Activated CD8-positive, alpha-beta T cell treated with anti-CD3 and anti-CD28 coated beads for 36 hours (primary cell): ENCODE measurements at places on chromosomes 3 and 15. TPM values are rescaled to one million over a fixed set of nuclear protein-coding genes. Genes with fewer than 3 reads are reported as not detected.

The UCN2 gene
- total RNA-seq, result not detected

- no peaks in the 10 kb centered on the region for H3K27me3 ChIP-seq
- H3K4me1 ChIP-seq, result no peaks in the 10 kb centered on the region
- no peak for DNase-seq
- H3K4me3 ChIP-seq, result no peak overlapping the region
- no peaks in the 10 kb centered on the region for H3K36me3 ChIP-seq
Observed at GRCh38 chr3:194828116-194828515, 142.4 kb downstream of the FAM43A start.

DNA sequence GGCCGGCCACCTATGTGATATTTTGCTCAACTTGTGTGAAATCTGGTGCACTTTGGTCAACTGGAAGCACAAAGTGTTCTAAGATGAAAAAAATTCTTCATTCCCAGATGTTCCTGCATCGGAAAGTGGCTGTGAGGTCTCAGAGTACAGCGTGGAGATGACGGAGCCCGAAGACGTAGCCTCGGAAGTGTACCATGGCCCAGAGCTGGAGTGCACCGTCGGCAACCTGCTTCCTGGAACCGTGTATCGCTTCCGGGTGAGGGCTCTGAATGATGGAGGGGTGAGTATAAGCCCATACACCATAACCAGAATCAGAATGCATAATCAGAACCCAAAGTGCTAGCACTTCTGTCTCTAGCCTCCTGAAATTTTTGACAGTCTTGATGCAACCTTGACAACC, 104.3 kb downstream of the GHSR start:
- H3K27me3 ChIP-seq, result no peaks in the 10 kb centered on the region
- no peak overlapping the region for H3K4me3 ChIP-seq
- no peak overlapping the region for H3K27ac ChIP-seq
- no peak for DNase-seq
- no peaks in the 10 kb centered on the region for H3K4me1 ChIP-seq

DNA sequence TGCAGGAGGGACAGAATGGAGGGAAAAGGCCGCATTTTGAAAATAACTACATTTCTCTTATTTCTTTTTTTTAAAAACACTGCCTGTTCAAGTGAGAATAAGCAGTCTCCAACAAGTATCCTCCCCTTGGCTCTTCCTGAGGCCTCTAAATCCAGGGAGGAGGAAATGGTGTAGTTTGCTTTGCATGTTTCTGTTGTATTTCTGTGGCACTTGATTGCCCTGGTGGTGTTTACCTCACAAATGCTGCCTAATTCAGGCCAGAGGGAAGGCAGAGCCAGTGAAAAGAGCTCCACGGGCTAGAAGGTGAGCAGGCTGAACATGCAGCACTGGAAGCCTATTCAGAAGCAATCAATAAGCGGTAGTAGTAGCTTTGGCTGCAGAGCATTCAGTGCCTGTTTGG, 149.3 kb upstream of the ATP11B start:
- no peak for DNase-seq
- H3K27me3 ChIP-seq, result peaks cover 16% of the 10 kb centered on the region
- no peak overlapping the region for H3K27ac ChIP-seq
- H3K4me1 ChIP-seq, result peaks cover 3% of the 10 kb centered on the region
- H3K36me3 ChIP-seq, result no peaks in the 10 kb centered on the region
- no peak overlapping the region for H3K4me3 ChIP-seq

DNA sequence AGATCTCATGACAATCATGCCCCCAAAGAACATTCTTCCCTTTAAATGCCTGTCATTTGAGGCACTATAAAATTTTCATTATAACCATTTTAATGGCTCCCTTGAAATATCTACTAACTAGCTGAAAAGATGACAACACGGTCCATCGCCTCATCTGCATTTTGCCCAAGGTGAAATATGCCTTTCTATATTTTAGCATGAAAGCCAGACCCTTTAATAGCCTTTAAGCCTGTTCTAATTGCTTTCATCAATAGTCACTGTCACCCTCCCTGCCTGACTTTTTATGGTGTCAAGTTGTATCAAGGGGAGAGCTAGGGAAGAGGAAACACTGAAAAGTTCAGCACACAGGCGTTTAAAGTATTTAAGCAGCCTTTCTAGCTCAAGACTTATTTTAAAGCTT, 144.1 kb upstream of the PRICKLE2 start:
- DNase-seq, result no peak
- no peak overlapping the region for H3K4me3 ChIP-seq
- H3K27ac ChIP-seq, result no peak overlapping the region
- H3K4me1 ChIP-seq, result no peaks in the 10 kb centered on the region
